Stimulated activated CD4-positive, alpha-beta T cell treated with anti-CD3 and anti-CD28 coated beads, Interleukin-4, amount 100 ng/mL, for 24 hours (primary cell): ENCODE measurements at places on chromosomes 7 and 10.

DNA sequence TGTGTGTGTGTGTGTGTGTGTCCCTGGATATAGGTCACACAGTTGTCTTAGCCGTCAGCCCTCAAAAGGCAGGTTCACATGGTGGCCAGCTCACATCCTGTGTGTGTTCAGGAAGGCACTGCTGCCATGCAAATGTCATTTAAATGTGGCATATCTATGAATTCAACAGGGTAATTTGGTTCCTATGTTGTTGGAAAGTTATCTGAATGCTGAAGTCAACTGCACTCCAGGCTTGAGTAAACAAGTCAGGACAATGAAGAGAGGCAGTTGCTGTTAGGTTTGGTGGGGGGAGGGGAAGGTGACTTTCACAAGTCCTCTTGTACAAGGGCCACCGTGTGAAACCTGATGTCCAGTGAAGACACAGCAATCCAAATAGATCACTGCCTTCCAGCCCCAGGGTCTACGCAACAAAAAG, 61.1 kb downstream of the PTPRE start:
- no peak for DNase-seq

GRCh38 chr10:44478040-44478439, 93.1 kb upstream of the CXCL12 start:
- DNase-seq, result no peak

GRCh38 chr7:102044641-102044983, 227.2 kb downstream of the CUX1 start:
- no peak for DNase-seq

GRCh38 chr10:44828508-44829142, 82.5 kb upstream of the TMEM72 start:
- DNase-seq, result no peak

GRCh38 chr10:60203993-60204618, 185.6 kb downstream of the ANK3 start:
- no peak for DNase-seq

- no peak for DNase-seq
These were observed 710.1 kb downstream of the PARD3 start for GRCh38 chr10:34104829-34105572.

DNA sequence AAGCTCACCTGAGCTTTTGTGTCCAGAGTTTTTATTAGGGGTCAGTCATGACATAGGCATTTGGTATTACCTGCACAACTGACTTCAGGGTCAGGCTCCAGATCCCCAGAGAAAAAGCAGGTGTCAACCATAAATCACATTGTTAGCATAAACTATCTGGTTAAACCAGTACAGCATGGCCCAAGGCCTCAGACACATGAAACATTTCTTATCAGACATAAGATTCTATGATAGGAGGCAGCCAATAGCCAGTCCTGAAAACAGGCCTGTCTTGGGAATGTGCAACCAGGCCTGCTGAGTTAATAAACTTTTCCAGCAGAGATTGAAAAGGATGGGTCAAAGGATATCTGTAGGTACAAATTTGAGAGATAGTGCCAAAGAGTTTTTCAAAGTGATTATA, 116.1 kb downstream of the TPST1 start:
- no peak for DNase-seq

DNA sequence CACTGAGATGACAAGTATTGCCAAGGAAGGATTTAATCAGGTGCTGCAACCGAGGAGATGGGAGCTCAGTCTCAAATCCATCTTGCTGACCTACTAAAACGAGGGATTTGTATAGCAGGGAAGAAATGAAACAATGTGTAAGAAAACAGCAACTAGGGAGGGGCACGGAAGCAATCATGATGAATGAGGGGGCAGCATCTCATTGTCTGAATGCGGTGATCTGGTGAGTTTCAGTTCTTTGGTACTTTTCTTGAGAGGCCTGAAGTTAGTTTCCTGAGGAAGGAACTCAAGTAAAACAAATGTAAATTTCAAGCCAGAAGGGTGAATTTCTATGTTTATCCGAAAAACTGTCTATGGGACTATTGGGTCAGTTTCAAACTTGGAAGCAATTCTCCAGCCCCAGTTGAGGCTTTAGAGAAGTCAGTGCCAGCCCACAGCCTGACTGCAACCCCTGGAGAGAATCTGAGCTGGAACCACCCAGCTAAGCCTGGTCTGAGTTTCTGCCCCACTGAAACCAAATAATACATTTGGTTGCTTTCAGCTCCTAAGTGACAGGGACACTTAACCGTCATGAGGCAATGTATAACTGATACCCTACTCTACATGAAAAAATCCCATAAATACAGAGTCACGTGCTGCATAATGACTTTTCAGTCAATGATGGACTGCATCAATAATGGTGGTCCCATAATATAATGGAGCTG, 45.8 kb upstream of the TNS3 start:
- no peak for DNase-seq

GRCh38 chr10:47104786-47105385, 193.7 kb downstream of the PTPN20 start:
- no peak for DNase-seq

DNA sequence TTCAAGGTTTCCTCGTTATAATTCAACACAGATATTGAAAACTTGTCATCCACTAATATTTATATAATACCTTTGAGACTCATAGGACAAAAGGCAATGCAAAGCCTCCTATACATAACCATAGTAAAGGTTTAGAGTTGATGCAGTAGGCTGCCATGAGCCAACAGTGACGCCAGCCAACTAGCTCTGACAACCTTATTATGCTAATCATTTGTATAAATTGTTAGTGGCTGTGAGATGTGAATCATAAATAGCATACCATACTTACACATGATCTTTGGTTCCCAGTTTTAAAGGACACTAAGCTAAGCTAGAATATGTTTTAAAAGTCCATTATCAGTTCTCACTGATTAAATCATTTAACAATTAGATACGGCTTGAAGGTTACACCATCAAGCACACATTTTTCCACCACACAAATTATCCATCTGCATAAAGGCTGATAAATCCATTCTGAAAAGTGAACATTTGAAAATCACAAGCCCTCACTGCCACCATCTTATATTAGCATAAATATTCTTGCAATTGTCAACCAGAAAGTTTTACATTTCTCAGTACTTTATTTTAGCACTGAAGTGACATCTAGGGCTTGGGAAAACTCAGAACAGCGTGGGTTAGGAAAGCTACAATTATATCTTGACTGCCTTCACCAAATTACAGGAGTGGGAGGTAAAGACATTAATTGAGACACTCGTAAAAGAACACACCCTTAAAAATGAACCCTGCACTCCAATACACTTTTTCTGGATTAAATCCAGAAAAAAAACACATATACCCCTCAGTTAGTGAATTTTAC, 30.7 kb downstream of the COA1 start:
- no peak for DNase-seq

DNA sequence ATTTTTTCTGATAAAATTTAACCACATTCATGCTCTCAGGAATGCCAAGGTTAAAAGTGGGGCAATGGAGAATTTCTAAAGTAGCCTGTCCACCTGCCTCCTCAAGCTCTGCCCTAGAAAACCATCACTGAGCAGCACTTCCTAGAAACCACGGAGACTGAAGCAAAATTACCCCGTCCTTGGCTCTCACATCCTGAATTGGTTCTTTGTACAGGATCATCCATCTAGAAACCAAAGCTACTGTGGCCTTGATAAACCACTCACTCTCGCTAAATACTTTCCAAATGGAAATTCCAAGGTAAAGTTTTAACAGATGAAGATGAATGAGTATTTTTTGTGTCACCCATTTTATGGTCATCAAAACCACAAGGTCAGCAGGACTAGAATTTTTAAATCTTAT, 96.6 kb downstream of the AVL9 start:
- no peak for DNase-seq

- no peak for DNase-seq
These were observed 242.2 kb upstream of the PPP2R2D start for GRCh38 chr10:131658476-131659110.

DNA sequence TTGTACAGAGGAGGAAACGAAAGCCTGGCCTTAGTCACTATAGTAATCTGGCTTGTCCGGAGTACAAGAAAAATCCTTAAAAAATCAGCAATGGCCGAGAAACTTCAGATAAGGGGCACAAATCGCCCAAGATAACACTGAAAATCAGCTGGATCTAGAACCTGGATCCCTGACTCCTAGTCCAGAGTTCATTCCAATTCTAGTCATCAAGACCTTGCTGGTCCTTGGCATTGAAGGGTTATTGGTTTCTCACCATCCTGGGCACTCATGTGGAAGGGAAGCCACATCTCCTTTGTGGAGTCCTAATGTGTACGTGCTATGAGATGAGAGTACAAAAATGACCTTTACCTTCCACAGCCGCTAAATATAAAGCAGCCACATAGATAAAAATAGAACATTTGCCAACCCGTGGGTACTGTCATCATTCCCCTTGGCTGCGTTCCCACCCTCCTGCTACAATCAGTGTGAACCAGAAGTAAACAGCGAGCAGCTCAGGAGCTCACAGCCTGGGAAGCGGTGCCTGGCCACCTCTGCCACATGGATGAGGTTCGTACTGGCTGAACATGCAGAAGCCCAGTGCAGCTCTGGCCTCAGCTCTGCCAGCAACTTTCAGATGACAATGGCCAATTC, 116.0 kb upstream of the PDLIM1 start:
- DNase-seq, result no peak

- DNase-seq, result no peak
These were observed 52.6 kb downstream of the FGFBP3 start for GRCh38 chr10:91856637-91857036.

DNA sequence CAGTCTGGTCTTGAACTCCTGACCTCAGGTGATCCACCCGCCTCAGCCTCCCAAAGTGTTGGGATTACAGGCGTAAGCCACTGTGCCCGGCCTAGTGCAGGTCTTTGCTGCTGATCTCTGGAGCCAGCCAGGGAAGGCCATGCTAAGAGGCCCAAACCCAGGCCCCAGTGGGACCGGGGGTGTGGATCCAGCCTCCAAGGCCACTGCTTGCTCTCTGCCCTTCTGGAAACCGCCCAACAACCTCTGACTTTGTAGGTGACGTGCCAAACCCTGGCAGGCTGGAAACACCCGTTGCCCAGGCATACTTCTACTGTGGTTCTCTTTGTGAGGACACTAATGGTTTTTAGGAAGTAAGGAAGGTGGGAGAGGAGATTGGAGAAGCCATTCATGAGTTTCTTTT, 83.5 kb upstream of the GNA12 start:
- DNase-seq, result no peak

DNA sequence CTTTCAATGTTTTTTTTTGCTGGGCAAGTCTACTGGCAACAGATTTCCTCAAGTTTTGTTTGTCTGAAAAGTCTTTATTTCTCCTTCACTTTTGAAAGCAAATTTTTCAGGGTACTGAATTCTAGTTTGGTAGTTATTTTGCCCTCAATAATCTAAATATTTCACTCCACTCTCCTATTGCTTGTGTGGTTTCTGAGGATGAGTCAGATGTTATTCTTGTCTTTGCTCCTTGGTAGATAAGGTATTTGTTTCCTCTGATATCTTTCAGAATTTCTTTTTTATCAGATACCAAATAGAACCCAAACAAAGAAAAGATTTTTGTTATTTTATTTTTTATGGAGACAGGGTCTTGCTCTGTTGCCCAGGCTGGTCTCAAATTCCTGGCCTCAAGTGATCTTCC, 99.2 kb upstream of the MALRD1 start:
- no peak for DNase-seq

DNA sequence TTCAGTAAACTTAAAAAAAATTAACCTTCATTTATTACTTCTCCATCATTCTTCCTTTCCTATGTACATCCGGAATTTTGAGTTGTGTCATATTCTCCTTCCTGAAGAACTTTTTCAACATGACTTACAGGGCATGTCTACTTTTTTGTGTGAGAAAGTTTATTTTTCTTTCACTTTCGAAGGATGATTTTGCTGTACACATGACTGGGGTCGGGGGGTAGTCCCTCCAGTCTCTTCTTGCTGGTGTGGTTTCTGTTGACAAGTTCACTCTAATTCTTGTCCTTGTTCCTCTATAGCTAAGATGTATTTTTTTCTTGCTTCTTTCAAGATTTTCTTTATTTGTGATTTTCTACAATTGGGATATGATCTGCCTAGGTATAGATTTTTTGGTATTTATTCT, 55.8 kb downstream of the INPP5A start:
- no peak for DNase-seq

DNA sequence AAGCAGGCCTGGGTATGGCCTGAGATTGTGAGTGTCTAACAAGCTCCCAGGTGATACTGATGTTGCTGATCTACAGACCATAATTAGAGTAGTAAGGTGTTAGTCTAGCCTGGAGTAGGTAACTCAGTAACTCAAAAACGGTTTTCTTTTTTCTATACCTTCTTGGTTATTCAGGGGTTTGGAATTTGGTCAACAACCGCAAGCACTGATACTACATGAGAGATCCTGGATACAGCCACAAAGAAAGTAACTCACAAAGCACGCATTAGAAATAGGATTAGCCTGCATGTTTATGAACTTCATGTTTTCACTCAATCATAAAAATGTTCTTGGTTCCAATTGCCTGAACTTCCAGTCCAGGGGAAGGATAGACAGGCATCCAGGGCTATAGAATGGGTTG, 803.5 kb downstream of the MAGI2 start:
- DNase-seq, result no peak

DNA sequence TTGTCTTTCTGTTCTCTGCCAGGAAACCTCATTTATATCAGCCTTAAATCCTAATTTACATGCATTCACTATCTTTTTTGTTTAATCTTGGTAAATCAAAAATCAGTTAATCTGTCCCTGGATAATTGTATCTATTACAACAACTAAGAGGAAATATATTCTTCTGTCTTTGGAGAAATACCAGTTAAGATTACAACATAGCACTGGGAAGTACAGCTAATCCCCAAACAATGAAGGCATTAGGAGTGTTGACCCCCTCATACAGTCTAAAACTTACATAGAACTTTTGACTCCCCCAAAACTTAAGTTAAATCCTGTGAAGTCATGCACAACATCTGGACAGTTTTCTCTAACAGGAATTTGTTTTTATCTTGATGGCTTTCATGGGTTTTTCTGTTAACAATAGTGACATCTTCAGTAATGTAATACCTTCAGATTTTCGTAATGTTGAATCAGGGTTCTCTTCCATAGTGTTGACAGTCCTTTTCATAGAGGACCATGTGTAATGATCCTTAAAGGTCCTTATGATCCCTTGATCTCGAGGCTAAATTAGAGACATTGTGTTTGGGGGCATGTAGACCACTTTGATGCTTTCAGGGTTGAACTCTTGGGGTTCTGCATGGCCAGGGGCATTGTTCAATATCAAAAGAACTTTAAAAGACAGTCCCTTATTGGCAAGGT, 24.1 kb upstream of the ABCC2 start:
- no peak for DNase-seq

DNA sequence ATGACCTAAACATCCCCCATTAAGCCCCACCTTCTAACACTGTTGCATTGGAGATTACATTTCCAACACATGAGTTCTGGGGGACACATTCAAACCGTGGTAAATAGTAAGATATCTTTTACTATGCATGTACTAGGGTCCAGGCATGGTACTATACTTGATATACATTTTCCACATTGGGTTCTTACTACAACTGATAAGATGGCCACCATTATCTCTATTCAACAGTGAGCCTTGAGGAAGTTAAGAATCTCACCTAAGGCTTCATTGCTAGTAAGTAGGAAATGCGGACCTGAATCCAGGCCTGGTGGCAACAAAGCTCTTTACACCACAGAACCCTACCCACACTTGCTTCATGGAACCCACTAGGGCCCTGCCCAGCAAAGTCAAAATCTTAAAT, 5.7 kb downstream of the PANK1 start:
- DNase-seq, result no peak

GRCh38 chr7:2689951-2690705, 2.1 kb downstream of the AMZ1 start:
- DNase-seq, result no peak
